ENCODE measurements at places on chromosomes 2 and 18.

DNA sequence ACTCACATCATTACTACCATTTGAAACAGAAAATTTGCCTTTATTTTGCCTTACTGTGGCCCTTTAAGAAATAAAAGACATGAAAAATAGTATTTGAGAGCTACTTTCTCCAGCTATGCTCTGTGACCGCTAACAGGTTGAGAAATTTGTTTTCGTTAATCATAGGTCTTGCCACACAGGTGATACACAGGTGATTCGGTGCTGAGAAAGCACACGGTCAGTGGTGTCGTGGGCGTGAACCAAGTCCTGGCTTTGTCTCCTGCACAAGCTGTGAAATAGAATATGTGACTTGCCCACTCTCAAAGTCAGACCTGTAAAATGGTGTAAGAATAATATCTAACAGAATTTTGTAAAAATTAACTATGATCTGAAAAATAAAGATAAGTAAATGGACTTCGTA, 155.3 kb upstream of the SLC39A10 start:
- DNase-seq = no peak

DNA sequence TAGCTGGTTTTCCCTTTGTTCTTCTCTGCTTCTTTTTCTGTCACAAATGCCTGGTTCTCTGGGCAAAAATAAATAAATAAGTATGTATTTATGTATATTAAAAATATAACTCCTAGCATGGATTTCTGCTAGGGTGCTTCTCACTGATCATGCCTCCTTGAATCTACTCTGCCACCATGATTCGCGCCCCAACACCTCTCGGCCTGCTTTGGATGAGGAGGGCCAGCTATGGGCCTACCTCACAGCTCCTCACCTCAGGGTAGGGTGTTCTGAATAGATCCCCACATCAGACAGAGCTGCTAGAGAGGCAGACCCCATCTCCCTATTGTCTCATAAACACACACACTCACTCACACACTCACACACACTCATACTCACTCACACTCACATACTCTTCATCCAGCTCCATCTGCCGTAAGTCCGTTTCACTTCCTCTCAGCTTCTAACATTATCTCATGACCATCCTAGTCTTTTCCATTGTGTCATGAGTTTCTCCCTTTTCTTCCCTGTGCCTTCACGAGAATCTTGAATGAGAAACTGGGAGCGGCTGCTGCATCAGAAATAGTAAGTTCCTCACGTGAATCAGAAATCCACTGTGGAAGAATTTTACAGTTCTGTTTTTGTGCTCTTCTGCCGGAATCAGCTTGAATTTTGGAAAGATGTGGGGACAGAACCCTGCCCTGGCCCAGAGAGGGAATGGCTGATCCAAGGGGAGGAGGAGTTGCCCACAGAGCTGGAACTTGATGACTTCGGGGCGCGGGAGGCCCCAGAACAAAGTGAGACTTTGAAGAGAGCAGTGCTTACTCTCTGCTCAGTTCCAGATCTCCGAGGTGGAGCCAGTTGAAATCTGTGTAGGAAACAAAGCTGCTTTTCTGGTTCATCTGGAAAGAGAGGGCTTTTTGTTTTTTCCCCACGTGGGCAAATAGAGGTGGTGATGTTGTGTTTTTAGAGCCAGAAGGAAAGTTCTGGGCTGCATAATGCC, 20.9 kb downstream of the ANXA4 start:
- DNase-seq = peak; percentile 38

- no peak for DNase-seq
Observed at GRCh38 chr2:205650931-205651330, 31.4 kb upstream of the NRP2 start.

- DNase-seq = no peak
Observed at GRCh38 chr2:172572981-172573380, 17.1 kb downstream of the PDK1 start.

GRCh38 chr2:127676906-127677305, 1.6 kb upstream of the LIMS2 start:
- DNase-seq = no peak

DNA sequence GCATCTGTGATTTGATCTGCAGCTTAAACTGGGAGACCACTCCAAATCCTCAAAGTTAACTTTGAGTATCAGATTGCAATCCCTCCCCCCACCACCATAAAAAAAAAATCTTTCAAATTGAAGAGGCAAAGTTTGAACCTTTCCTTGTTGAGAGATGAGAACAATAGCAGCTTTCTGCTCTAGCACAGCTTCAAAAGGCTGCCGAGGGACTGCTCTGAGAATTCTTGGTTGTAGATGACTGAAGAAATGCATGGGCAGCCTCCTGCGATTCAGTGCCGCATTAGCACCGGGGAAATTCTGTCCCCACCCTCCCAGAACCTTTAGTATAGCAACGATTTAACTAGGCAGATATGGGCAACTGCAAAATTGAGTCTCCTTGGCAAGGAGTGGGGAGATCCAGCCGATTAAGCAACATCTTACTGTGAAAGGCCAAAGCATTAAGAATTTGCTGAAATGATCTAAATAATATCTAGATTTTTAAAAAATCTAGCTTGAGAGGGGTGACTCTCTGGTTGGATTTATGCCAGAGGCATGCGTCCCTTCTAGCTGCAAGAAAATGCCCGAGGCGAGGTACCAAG, 3.9 kb upstream of the SP5 start:
- no peak for DNase-seq

- DNase-seq = no peak
Observed at GRCh38 chr18:434410-434809, 66.1 kb downstream of the COLEC12 start.

GRCh38 chr18:55290898-55291297, 297.1 kb downstream of the TCF4 start:
- DNase-seq = no peak

GRCh38 chr2:239544918-239545465, 144.2 kb upstream of the HDAC4 start:
- DNase-seq = no peak
